ENCODE measurements at places on chromosomes 6 and 20.

DNA sequence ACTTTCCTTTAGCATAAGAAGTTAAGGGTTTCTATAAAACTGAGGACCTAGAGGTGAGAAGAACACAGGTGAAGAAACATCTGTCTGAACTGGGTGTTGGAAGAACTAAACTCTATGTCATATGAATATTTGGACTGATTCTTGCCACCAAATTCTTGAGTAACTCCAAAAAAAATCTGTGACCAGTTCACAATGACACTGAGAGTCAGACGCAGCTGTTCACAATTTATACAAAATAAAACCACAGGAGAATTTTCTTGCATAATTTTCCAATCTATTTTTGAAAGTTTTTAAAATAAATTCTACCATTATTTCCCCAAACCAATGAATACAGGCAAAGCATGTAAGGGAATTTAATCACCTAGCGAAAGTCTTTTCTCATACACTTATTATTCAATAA, 148.1 kb upstream of the TCF21 start:
- peak; percentile 31 for DNase-seq

- DNase-seq: peak; percentile 66
Measured at GRCh38 chr6:107600936-107601335, 111.0 kb downstream of the SOBP start.

GRCh38 chr6:43766964-43767461, 3.0 kb upstream of the VEGFA start:
- no peak for DNase-seq

- peak; percentile 48 for DNase-seq
Measured at GRCh38 chr6:30685157-30686008, 1.1 kb downstream of the PPP1R18 start.

DNA sequence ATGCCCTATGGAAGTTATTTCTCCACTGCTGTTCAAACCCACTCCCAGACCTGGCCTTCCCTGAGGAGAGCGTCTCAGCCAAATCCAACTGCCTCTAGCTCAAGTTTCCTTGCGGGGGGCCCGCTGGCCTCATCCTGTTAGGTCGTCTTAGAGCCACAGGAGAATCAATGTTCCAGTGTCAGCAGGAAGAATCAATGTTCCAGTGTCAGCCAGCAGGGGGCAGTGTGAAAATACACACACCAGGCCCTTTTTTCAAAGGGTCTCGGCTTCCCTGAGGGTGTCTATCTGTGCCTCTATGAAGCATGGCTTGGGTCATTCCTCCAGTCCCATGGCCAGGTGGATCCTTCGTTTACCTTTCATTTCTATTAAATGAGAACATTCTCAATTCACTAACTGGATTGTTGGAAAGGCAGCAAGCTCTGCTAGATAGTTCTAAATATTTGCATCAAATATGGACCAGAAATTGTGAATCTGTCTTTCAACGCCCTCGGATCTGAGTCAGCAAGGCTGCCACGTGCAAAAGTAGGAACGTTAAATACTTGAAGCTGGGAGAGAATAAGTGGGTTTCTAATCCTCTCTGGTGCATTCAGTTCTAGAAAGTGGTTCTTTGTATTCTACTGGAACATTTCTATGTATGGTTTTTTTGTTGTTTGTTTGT, 19.2 kb downstream of the PRND start:
- DNase-seq: peak; percentile 36

- DNase-seq: no peak
Measured at GRCh38 chr6:12419631-12420272, 129.6 kb downstream of the EDN1 start.

DNA sequence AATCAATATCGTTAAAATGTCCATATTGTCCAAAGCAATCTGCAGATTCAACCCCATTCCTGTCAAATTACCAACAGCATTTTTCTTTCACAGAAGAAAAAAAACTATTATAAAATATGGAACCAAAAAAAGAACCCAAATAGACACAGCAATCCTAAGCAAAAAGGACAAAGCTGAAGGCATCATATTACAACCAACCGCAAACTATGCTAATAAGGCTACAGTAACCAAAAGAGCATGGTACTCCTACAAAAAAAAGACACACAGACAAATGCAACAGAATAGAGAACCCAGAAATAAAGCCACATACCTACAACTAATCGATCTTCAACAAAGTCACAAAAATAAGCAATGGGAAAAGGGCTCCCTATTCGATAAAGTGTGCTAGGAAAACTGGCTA, 49.2 kb downstream of the RNGTT start:
- DNase-seq: peak; percentile 19

- DNase-seq: peak; percentile 29
Measured at GRCh38 chr6:32627831-32628230, 9.4 kb upstream of the HLA-DQA1 start.

DNA sequence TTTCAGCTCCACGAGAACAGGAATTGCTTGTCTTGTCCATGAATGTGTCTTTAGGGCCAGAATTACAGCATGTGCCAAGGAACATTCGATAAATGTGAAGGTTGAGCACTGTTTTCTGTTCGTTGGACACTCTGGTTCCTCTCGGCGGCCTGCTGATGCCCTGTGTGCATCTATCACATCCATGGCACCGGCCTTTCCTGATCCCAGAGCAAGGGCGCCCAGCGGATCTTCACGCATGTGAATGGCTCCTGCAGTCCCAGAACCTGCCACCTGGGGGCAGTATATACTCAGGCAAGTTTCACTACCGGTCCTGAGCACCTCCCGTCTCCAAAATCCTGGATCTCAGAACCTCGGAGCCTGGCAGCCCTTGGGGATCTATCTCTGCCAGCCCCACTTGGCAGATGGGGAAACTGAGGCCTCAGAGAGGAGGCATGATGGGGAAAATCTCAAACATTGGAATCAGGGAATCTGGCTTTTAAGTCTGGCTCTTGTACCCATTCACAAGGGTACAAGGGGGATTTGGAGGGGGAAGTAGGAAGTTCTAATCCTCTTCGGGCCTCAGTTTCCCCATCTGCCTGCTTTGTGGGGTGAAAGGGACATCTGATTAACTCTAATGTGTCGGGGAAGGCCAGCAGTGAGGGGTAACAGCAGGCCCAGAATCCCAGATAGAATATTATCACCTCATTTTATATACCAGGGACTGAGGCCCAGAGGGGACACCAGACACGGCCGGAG, 4.3 kb upstream of the CEBPB start:
- DNase-seq: peak; percentile 83

- DNase-seq: no peak
Measured at GRCh38 chr6:111069382-111070104, 17.8 kb upstream of the SLC16A10 start.

- DNase-seq: peak; percentile 53
Measured at GRCh38 chr20:62461157-62461556, 14.6 kb downstream of the GATA5 start.

- DNase-seq: no peak
Measured at GRCh38 chr6:42083530-42083929, 33.2 kb downstream of the TAF8 start.

DNA sequence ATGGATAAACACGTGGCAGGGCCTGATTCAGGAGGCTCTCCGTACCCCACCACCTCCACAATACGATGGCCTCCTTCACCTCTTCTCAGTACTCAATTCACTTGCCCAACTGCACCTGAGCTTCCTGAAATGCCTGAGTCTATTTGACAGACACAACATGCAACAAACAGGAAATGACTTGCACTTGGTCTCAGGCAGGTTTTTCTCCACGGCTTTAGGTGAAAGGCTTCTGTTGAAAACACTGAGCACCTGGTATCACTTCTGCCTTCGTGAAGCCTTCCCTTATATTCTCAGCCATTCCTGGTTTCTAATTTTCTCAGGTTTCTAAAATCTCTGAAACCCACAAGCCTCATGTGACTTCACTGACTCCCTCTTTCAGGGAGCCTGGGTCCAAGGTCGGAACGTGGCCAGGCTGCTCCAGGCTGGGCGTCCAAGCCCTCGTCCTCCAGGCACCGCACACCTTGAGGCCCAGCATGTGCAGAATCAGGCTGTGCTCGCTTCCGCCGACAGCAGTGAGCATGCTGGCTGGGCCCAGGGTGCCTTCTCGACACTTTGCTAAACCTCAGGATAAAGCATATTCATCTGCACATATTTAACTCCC, 34.7 kb downstream of the TAF4 start:
- no peak for DNase-seq

- DNase-seq: no peak
Measured at GRCh38 chr6:85096976-85097375, 332.6 kb upstream of the TBX18 start.

GRCh38 chr6:16676978-16677377, 84.3 kb downstream of the ATXN1 start:
- no peak for DNase-seq

- DNase-seq: no peak
Measured at GRCh38 chr6:81547149-81547548, 205.3 kb downstream of the TENT5A start.

GRCh38 chr6:15893556-15894253, 230.9 kb upstream of the DTNBP1 start:
- DNase-seq: no peak

DNA sequence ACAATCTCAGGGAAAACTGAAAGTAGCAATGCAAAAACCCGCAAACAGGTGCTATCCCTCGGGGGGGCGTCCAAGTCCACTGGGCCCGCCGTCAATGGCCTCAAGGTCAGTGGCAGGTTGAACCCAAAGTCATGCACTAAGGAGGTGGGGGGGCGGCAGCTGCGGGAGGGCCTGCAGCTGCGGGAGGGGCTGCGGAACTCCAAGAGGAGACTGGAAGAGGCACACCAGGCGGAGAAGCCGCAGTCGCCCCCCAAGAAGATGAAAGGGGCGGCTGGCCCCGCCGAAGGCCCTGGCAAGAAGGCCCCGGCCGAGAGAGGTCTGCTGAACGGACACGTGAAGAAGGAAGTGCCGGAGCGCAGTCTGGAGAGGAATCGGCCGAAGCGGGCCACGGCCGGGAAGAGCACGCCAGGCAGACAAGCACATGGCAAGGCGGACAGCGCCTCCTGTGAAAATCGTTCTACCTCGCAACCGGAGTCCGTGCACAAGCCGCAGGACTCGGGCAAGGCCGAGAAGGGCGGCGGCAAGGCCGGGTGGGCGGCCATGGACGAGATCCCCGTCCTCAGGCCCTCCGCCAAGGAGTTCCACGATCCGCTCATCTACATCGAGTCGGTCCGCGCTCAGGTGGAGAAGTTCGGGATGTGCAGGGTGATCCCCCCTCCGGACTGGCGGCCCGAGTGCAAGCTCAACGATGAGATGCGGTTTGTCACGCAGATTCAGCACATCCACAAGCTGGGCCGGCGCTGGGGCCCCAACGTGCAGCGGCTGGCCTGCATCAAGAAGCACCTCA, 166.3 kb downstream of the DTNBP1 start:
- no peak for DNase-seq

DNA sequence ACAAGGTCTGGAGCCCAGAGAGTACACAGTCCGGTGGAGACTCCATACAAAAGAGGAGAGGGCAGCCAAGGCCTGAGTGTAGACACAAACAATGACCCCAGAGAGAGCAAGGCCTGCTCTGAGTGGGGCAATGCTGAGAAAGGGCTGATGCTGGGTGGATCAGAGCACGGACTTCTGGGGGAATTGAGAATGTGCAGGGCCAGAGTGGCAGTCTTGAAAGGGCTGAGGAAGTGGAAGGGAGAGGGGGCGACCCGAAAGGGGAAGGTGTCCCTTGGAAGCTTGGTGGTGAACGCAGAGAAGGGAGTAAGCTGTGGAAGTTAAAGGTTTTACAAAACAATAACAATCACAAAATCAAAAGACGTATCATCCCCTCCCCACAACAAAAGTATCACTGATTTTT, 12.0 kb upstream of the GRM4 start:
- DNase-seq: no peak

DNA sequence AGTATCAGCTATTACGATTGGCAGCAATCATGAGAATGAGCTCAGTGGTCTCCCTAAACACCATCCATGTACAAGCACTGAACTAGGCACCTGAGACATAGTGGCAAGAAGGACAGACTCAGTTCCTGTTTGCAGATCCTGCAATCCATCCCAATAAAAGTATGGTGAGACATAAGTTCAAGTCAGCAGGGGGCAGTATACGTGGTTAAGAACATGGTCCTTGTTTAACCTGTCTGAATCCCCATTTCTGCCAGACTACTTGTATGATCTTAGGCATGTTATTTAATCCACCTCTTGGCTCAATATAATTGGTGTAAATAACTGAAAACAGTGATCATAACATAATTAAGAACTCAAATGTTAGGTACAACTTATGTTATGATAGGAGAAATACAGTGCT, 33.2 kb upstream of the PNISR start:
- no peak for DNase-seq

DNA sequence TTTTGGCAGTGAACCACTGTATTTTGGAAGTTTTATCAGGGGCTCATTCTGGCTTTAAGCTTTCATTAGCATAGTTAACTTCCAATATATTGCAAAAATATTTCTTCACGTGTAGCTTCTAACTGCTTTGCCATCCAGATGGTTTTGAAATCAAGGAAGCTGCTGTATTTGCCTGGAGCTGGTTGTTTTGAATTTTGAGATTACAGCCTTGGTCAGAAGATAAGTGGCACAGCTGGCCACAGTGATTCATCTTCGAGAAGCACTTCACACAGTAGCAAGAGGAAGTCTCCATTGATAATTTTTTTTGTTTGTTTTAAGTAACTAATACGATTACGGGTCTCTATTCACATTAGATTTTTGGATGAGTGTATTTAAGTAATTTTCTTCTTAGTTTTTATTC, 3.8 kb downstream of the APCDD1L start:
- peak; percentile 61 for DNase-seq

DNA sequence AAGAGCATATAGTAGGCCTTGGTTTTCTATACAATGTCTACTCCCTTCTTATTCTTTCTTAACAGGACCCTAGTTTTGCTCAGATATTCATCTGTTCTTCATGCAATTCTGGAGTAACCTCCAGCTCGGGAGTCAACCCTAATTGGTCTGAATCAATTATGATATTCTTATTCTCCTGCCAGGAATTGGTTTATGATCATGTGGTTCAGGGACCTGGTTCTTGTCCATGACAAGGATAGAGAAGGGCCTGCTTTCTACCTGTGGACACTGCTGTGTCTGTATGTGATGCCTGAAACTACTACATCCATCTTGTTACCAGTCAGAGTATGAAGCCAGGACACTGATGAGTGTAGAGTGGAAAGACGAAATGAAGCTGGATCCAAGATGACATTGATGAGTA, 24.4 kb upstream of the FAM184A start:
- DNase-seq: no peak

DNA sequence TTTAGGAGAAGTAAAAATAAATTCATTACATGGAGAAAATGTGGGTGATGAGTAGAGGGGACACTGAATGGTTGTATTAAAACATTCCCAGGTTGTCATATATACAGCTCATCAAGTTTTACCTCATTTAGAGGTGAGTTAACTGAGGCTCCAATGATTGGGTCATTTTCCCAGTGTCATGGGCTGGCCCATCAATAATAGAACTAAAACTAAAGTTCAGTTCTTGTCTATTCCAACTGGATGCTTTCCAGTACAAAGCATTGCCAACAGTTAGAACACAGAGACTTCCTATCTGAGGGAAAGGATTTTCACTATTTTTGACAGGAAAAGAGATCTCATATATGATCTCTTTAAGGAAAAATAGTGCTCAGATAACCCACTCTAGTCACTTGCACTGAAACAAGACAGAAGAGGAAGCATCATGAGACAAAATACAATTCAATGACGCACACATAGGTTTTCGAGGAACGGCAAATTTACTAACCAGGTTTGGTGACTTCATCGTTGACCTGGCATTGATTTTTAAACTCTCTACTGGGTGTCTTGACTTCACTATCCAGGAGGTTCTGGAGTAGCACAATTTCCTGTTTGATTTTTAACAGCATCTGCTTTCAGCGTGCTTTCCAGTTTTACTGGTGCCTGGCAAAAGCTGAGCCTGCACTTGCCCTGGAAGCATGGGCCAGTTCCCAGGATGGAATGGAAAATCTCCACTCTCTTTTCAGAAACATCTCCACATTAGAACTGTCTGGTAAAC, 195.5 kb upstream of the FBXL4 start:
- no peak for DNase-seq

All from myocyte (in vitro differentiated cells).